ENCODE measurements at places on chromosomes 4 and X.

- DNase-seq = no peak
These were observed 131.9 kb upstream of the SMIM31 start for GRCh38 chr4:164621886-164622521.

- DNase-seq = no peak
These were observed 386.6 kb upstream of the AADAT start for GRCh38 chr4:170476351-170476750.

DNA sequence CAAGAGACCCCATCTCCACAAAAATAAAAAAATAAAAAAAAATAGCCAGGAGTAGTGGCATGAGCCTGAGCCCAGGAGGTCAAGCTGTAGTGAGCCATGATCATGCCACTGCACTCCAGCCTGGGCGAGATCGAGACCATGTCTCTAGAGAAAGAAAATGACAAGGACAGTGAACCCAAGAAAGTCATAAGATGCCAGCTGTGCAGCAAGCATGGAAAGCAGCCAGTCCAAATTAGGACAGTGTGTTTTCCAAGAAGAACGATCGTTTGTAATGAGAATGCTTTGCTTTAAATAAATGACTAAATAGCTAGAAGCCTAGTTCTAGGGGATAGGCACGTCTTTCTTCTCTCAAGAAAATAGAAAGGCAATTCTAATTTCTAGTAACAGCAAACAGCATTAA lies 58.4 kb upstream of the MSANTD1 start:
- no peak for DNase-seq

DNA sequence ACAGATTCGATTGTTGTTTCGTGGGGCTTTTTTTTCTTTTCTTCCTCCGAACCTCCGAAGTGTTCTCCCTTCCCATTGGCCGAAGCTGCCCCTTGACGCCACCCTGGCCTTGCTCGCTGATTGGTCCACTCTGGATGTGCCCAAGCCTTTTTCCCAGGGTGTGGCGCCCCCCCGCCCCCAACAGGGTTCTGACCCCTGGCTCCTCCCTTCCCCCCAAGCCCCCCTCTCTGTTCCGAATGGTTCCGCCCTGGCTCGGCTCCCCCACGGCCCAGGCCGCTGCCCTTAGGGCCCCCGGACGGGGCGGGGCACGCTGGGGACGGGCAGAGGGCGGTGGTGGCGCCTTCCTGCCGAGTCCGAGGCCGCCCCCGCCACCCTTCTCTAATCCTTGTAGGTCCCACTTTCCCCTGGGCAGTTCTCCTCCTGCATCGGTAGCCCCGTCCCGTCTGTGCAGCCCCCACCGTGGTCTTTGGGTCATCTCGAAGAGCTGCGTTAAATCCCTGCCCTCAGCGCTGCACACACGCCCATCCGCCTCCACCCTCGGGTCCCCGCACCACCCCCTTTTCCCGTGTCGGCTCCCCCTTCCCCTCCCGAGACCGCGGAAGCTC lies 25.5 kb downstream of the UTP14A start:
- DNase-seq = peak; percentile 4

- peak; percentile 63 for DNase-seq
These were observed 12.8 kb downstream of the ZFP42 start for GRCh38 chr4:188008377-188008776.

DNA sequence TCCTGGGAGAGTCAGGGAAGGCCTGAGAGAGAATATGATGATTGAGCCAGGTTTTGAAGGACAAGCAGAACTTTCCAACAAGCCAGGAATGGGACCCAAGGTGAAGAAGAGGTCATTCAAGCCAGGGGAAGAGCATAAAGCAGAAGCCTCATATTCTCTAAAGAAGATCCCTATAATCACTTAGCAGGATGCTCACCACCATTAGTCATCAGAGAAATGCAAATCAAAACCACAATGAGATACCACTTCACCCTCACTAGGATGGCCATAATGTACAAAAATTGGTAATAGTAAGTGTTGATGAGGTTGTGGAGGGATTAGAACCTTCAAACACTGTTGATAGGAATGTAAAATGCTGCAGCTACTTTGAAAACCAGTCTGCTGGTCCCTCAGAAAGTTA lies 20.5 kb upstream of the SUPT20HL1 start:
- no peak for DNase-seq

DNA sequence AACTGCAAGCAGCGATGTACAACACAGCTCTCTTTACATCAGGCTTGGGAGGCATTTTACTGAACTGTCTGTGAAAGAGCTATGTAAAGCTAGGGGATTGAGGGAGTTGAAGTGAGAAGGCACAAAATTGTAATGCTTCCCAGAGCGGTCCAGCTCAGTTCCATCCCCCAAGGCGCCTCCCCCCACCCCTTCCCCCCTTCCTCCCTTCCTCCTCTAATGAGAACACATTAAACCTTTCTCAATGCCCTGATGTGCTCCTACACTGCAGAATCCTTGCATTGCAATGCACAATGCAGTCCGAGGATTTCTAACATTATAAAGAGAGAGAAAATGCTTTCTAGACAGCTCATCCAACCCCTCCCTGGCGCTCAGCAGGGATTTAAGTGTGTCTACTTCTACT lies 73.9 kb downstream of the CXXC4 start:
- DNase-seq = no peak

DNA sequence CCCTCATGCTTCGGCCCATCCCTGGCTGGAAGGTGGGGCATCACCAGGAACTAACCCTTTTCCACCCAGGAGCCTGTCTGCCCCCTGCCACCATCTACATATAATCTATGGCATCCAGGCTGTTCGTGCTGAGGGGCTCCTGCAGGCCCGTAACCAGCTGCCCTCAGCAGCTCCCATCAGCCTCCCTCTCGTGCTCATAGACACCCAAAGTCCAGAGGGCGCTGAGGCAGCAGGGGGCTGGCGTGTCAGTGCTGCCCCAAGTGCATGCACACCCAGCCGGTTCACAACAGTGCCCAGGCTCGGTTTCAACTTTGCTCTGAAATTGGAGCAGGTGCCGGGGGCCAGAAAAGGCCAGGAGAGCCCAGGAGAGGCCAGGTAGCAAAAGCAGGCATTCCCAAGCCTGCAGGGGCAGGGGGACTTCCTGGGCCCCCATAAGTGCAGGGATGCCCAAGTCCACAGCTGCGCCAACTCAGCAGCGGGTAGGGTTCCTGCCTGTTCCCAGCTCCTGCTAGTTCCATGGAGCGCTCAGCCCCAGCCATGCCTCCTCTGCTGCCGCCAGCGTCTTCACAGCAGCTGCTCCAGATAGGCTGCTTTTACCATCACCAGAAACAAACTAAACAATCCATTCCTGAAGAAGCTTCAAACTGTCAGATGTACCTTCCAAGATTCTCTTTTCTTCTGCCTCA lies 558.2 kb upstream of the GNPDA2 start:
- no peak for DNase-seq

GRCh38 chr4:79917246-79917645 lies 155.8 kb downstream of the ANTXR2 start:
- DNase-seq = peak; percentile 8

DNA sequence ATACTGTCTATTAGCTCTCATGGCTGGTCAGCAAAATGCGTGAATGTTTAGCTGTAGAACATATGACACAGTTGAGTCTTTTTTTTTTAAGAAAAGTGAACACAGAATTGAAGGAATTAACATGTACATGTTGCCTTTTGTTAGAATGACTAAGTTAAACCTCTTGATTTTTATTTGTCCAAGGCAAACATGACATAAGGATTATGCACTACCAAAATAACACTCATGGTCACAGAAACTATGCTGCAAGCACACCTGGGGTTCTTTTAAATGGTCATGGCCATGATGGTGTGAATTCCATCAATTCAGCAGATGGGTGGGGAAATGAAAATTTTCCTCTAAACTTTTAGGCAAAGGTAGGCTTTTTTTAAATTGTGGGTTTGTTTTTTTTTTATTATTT lies 80.1 kb upstream of the CXCL13 start:
- DNase-seq = no peak

DNA sequence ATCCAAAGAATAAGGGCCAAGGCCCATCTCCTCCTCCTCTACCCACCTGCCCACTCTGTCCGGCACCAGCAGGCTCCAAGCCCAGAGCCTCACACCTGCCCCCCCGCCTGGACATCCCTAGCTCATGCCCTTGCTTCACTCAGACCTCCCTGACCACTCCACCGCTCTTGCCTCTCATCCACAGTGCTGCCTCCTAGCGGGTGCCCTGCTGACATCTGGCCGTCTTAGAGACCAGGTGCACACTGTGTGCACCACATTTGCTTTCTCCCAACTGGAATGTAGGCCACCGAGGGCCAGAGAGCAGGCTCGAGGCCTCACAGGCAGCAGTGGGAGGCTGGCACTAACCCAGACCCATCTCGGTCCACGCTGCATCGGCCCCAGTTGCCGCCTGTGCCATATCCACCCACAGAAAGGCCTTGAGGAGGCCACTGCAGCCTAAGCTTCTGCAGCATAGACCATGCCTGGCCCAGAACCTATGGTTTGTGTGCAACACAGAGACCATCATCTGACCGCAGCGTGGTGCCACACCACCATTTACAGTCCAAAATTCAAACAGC lies 13.5 kb downstream of the LETM1 start:
- DNase-seq = no peak

GRCh38 chr4:961351-962230 lies 11.8 kb downstream of the DGKQ start:
- DNase-seq = no peak

DNA sequence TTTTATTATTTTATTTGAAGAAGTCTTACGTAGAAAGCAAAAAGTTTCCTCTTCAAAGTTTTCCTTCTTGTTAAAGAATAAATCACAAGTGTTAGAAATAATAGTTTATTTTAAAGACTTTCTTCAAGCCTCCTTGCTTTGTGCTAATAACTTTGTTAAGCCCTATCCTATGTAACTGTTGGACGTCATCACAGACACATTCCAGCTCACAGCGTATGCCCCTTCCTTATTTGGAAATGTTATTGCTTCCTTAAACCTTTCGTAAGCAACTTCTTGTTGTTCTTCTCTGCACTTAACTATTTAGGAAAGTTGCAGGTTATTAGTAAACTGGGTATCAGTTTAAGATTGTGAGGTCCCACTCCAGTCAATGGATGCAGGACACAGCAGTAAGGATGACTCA lies 7.6 kb upstream of the SRD5A3 start:
- DNase-seq = no peak

DNA sequence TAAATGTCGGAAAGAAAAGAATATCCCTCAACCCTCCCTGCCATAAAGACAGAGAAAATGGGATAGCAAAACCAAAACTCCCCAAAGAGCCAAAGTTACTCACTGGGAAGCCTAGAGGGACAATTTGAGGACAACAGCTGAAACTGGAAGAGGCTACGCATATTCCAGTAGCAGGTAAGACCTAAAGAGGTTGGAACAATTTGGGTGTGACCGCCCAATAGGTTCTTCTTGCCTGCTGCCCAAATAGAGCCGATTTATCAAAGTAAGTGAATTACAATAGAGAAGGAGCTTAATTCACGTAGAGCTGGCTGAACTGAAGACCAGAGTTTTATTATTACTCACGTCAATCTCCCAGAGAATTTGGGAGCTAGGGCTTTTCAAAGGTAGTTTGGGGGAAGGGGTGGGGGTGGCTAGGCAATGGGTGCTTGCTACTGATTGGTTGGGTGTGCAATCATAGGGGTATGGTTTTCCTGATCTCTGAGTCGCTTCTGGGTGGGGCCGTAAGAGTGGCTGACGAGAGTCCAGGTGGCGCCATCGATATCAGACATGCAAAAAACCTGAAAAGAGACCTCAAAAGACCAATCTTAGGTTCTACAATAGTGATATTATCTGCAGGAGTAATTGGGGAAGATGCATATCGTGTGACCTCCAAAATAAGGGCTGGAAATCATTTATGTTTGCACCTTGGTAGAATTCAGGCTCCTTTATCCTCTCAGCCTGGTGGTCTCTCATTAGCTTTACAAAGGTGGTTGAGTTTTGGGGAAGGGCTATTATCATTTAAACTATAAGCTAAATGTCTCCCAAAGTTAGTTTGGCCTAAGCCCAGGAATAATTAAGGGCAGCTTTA lies 39.0 kb upstream of the SLC7A3 start:
- DNase-seq = no peak

- no peak for DNase-seq
These were observed 595.7 kb upstream of the EPHA5 start for GRCh38 chr4:66266035-66266434.

DNA sequence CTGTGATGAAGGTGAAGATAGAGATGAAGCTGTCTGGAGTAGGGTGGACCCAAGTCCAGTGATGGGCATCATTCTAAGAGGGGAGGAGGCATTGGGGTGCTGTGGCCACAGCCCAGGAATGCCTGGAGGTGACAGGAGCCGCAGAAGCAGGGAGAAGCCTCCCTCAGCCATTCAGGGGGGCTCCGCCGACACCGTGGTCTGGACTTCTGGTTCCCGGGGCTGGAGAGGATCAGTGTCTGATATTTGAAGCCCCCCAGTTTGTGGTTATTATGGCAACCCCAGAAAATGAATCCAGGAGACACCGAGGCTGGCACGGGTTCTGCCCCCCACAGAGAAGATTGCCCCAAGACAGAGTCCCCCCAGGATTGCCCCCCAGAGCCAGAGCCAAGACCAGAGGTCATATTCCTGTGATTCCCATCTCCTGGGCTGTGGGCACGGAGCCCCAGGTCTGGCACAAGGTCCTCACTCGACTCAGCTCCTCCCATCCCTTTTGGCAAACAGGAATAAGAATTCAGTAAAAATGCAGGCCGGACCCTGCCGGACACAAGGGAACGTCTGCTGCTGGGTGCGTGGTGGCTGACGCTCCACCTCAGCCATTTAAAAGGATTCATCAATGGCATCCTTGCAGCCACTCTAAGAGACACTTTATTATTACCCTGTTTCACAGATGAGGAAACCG lies 116.6 kb downstream of the CPZ start:
- DNase-seq = no peak

- DNase-seq = peak; percentile 12
These were observed 3.9 kb downstream of the PCDH10 start for GRCh38 chr4:133152831-133153481.

GRCh38 chr4:107778784-107779530 lies 45.8 kb upstream of the SGMS2 start:
- DNase-seq = no peak

DNA sequence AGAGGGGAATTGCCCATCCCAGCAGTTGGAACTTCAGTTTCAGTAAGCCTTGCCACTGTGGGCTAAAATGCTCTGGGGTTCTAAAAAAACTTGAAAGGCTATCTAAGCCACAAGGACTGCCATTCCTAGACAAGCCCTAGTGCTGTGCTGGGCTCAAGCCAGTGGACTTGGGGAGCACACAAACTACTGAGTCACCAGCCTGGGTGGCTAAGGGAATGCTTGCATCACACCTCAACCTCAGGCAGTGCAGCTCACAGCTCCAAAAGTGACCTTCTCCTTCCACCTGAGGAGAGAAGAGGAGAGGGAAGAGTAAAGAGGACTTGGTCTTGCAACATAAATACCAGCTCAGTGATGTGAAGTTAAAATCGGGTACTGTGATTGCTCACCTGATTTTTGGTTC lies 116.7 kb upstream of the GLRA2 start:
- no peak for DNase-seq

GRCh38 chr4:4308800-4309441 lies 18.9 kb downstream of the ZBTB49 start:
- DNase-seq = no peak

GRCh38 chr4:165378398-165378744 lies 437 bp upstream of the CPE start:
- no peak for DNase-seq

DNA sequence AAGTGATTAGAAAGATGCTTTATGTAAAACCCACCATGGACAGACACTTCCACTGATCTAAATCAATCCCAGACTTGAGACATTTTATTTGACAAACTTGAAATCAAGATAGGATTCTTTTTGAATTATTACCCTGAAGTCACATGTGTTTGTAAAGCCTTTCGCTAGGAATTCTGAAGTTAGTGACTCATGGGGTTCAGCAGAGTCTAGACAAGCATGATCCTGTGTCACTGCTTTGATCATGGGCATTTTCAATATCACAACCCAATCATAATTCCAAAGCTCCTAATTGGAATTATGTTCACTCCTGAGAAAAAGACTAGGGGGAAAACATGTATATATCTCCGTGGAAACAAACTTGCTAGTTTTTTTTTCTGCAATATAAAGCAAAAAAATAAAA lies 67.5 kb upstream of the BMP3 start:
- DNase-seq = no peak
